Activated T-cell treated with anti-CD3 and anti-CD28 coated beads for 4 hours (primary cell): ENCODE measurements at places on chromosomes 11 and 22.

- DNase-seq, result no peak
Observed at GRCh38 chr11:1486054-1486825, at the start of gene MOB2. MOB2 (minus strand) TSS chr11:1486779; CDS start chr11:1486556, 223 bp downstream.

DNA sequence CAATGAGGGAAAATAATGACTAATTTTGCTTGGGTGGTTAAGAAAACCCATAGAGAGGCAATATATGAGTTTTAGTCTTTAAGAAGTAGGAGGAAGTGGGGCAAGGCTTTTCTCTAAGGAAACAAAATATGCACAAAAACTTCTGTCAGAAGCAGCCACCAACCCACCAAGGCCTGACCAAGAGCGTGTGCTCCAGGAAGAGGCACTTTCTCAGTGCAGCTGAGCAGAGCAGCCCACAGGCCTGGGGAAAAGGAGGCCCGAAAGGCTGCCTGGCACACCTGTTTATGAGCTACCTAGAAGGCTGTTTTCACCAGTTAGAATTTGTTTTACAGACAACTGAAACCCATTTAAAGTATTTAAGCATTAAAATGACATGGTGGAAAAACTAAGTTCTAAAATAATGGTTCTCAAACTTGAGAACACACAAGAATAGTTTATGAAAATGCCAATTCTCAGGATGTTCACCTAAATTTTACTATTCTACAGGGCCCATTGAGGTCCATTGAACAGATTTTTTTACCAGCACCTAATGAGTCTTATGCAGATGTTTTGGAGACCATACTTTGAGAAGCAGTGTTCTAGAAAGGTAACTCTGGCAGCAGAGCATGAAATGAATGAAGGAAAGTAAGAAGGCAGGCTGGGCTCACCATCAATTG lies 160.5 kb upstream of the DDI1 start:
- no peak for DNase-seq

- no peak for DNase-seq
Observed at GRCh38 chr11:101812546-101812945, 102.3 kb upstream of the CEP126 start.

GRCh38 chr11:117744471-117745150 lies 52.4 kb downstream of the DSCAML1 start:
- no peak for DNase-seq

DNA sequence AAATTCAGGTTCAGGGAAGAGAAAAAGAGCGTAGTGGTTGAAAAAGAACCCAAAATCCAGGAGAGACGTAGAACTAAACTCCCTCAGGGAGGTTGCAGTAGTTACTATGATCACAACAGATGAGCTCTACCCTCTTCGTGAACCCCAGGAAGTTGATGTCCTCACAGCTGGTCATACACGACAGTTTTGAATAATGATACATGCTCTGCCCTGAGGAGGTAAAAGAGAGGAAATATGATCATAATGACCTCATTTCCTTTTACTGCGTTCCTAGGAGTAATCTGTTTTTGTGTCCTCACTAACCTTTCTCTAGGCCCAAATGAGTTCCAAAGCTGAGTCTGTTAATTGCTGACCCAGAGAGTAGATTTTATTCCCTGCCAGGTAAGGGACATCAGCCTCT lies 1.3 kb downstream of the PATE2 start:
- no peak for DNase-seq

- DNase-seq, result no peak
Observed at GRCh38 chr11:132490978-132491377, 1041.3 kb downstream of the OPCML start.

GRCh38 chr11:3867209-3868091 lies 12.0 kb downstream of the STIM1 start:
- no peak for DNase-seq
